HFF-Myc (cell line): ENCODE measurements at places on chromosomes 3 and 15.
A peak's percentile ranks its signal among the peaks of the same experiment; 100 is the strongest.

GRCh38 chr3:179083977-179084376 lies 12.4 kb upstream of the ZMAT3 start:
- no peak for DNase-seq

GRCh38 chr15:36884936-36885635 lies 215.3 kb downstream of the MEIS2 start:
- DNase-seq, result no peak

DNA sequence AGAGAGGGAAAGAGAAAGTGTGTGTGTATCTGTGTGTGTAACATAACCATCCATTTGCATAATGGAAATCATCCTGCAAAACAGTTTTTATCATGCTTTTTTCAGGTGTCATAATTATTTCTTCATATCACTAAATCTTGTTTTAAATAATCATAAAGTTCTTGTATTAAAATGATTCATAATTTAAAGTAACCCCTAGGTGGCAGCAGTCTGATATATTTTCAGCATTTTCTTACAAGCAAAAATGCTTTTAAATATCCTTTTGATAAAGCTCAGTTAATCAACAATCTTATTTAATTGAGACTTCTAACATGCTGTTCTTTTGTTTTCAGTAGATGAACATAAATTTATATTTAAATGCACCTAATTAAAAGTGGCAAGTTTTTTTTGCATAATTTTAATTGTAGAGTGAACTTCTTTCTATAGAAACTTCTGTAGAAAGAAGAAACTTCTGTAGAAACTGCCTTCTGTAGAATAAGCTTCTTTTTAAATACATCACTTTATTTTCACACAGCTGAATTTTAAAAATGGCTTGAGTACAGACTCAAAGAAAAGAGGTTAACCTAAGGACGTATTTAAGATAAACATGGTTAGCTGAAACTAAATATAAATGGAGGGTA lies 72.5 kb downstream of the OPA1 start:
- DNase-seq, result peak; percentile 4

DNA sequence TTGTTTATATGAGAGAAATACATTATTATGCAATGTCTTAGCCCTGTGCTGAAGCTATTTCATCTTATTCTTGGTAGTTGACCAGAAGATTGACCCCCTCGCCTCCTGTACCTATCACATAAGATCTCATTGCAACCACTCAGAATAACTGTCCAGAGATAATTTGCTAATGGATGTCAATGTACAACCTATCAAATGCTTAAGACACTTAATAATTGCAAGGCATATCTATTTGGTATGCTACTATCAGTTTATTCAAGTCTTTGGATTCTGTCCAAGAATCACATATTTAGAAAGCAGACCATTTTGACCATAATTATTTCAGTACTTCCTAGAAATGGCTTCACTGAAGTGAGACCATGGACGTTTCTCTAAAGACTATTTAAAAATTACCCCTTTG lies 241.6 kb downstream of the GAP43 start:
- DNase-seq, result no peak

DNA sequence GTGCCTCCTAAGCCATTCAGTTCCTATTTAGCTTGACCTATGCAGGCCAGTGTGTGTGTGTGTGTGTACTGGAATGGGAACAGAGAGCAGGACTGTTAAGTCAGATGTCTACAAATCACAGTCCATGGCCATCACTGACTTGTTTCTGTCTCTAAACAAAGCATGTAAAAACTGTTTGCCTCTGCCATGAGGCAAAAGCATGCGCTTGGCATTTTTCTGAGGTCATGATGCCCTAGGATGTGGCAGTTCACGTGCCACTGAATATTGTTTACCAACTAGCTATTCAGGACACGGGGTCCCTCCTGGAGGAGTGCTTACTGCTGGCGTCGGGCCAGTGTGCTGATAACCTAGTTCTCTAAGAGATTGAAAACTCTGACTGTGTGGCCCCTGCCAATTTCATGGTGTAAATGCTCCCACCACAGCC lies 8.2 kb upstream of the ATP13A3 start:
- no peak for DNase-seq

DNA sequence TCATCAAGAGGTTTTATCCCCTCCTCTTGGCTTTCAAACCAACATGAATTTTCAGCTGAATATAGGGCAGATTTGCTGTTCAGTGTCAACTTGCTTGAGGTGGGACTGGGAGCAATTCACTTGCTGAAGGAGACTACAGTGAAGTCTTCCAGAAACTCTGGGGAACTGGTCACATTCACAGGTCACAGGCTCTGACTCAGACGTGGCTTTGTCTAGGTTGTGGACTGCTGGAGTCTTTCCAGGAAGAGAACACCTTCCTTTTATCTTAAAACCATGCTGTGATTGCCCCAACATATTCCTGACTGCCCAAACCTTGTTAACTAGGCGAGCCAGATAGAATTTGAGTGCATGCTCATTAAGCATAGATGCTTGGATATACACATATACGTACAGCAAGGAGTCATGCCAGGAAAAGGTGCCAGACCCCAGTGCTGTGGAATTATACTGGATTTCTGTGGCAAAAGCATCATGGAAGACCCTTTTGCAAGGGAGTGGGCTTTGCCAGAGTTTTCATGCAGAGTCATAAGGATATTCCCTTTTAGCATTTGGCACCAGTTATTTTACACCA lies 399.1 kb upstream of the TBL1XR1 start:
- no peak for DNase-seq

DNA sequence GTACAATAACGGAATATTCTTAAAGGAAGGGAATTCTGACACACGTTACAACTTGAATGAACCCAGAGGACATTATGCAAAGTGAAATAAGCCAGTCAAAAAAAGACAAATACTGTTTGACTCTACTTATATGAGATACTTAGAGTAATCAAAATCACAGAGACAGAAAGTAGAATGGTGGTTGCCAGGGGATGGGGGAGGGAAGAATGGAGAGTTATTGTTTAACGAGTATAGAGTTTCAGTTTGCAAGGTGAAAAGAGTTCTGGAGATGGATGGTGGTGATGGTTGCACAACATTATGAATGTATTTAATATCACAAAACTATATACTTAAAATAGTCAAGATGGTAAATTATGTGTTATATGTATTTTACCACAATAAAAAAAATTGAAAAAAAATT lies 112.9 kb upstream of the ARHGEF3 start:
- no peak for DNase-seq

DNA sequence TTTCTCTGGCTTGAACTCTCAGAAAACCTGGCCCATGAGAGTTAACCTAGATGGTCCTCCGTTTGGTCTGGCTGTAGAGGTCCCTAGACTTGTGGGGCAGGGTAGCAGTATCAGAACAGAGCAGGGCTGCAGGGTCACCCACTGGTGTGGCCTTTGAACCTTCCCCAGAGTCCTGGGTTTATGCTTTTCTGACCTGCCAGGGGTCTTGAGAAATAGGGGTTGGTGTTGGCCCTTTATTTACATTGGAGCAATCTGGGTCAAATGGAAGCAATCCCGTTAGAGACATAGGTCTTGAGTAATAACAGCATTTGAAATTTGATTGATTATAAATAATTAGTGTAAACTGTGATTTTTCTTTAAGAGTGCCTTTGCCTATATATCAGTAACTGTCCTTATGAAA lies 23.8 kb downstream of the DLEC1 start:
- no peak for DNase-seq

- no peak for DNase-seq
These were observed 539 bp upstream of the PLCL2 start for GRCh38 chr3:16884084-16884747.

DNA sequence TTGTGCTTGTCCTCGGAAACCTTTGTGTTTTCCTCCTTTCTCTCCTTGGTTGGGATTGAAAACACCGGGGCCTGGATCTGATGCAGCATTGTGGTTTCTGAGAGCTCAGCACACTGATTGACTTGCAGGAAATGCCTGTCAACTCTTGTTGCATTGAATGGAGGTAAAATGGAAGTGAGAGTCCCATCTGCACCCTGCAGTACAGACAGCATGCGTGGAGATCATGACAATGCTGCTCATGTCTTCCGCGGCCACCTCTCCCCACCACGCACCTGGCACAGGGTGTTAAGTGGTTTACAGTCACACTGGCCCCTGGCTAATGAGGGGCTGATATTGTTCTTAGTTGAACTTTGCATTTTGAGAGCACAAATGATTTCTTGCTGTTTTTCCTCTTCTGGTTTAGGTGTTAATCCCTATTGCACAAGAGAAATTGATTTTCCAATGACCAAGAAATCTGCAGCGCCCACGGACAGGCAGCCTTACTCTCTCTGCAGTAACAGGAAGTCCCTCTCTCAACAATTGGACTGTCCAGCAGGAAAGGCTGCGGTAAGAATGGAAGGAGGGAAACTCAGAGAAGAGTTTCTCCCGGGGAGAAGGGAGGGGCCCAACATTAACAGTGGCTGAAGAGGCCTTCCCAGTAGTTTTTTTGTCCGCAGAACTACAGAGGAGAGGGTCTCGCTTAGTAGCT lies 58.5 kb downstream of the STARD5 start:
- no peak for DNase-seq

DNA sequence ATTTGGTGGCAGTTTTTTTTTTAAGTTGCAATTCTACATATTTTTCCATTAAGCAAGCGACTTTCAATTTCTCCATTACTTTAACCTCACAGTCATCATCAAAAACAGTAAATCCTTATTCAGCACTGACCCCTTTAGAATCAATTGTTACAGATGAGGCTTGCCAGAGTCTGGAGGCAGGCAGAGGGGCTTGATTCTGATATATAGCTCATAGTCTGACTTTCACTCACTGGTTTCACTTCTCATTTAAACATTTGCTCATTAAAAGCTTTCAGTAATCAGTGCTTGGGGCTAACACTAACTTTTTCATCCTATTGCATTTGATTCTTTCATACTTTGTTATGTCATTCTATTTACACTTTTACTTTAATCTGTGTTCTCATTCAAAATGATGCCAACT lies 88.4 kb downstream of the PYDC2 start:
- no peak for DNase-seq

DNA sequence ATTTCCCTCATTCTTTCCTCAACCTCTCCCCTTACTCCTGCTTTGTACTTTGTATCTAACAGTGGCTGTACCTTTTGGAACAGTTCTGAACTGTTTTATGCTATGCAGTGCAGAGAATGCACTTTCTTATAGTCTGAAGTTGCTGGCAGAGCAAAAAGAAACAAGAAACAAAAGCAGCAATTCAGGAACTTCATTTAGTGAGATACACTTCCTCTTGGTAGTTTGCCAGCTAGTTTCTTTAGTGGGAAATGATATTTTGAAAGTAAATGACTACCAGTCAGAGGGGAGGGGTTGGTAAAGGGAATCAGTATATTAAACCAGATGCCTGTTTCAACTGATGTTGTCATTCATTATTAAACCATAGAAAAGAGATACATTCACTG lies 55.0 kb upstream of the CHD2 start:
- no peak for DNase-seq

GRCh38 chr15:33860754-33861153 lies 107.5 kb upstream of the CHRM5 start:
- peak; percentile 9 for DNase-seq

GRCh38 chr3:164222197-164222596 lies 856.1 kb downstream of the SI start:
- DNase-seq, result no peak

DNA sequence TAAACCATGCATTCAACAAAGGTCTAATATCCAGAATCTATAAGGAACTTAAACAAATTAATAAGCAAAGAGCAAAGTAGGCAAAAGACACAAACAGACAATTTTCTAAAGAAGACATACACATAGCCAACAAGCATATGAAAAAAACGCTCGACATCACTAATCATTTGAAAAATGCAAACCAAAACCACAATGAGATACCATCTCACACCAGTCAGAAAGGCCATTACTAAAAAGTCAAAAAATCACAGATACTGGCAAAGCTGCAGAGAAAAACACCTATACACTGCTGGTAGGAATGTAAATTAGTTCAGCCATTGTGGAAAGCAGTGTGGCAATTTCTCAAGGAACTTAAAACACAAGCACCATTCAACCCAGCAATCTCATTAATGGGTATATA lies 53.8 kb downstream of the FSIP1 start:
- no peak for DNase-seq

DNA sequence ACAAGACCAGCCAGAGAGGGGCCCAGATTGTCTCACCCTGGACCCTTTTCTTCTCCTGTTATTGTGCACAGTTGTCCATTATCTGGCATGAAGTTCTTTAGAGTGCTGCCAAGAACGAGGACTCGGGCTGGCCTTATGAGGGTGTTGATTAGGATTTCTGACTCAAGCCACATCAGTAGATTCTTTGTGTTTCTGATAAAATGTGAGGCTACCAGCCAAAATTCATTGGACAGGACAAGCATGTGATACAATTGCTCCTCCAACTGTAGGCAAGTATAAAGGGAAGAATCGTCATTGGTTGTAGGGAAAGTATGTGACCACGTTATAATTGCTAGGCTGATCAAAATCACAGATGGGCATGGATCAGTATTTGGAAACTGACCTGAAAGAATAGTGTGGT lies 99.2 kb upstream of the TMC3 start:
- no peak for DNase-seq
